ENCODE measurements at places on chromosomes 5 and 9.

DNA sequence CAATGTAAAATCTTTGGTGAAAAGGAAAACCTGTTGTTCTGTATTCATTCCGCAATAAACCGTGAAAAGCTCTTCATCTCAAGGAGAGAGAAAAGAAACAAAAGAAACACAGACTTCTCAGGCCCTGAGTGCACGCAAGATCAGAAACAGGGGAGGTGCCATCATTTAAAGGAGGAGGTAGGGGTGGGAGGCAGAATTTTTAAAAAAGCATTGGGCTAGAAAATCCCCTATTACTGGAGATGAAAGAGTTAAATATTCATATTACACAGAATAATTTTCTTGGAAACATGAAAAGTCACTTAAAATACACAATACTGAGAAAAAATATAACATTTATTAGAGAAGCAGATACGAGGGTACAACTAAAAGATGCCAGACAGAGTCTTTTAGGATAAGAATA is 56.3 kb downstream of the USP20 start:
- DNase-seq, result no peak

DNA sequence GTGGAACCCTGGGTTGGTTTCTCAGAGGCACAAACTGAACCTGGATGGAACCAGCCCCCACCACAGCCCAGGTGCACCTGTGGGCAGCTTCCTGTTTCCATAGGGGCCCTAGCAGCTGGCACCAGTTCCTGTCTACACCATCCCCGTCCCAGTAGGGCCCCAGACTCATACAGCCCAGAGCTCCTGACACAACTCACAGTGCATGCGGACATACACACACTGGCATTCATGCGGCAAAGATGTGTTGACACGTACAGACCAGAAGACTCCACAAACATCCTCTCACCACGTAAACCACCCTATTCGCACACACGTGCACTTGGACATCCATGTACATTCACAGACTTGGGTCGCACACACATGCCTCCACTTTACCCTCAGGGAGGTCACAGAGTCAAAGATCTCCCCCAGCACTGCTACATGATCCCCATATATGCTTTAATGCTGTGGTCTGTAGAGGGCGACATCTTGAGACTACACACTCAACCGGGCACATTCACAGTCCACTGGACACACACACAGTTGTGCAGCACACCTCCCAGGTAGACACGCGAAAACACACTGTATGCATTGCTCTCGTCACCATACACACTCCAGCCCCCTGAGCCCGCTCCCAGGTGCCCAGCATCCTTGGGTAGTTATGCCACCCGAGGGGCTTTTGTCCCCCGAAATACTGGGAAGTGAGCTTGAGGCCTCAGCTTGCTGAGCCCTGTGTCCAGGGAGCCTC is 22.4 kb downstream of the CXXC5 start:
- DNase-seq, result no peak

DNA sequence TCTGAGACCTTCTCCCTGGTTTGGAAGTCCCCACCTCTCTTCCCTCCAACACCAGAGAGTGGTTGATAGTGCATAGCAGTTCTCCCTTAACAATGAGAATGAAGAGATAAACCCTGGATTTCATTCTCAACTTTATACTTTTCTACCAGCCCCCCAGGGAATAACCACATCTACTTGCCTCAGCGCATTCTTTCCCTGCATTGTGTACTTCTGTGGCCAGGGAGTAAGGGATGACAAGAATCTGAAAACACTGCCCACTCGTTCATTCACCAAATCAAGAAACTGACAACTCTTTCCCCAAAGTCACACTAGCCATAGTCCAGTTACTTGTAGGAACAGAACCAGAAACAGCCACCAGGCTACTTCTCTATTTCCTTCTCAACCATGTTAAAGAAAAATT is 46.0 kb upstream of the SPIN1 start:
- DNase-seq, result no peak

- DNase-seq, result no peak
Observed at GRCh38 chr5:103444333-103445038, 118.1 kb downstream of the NUDT12 start.

DNA sequence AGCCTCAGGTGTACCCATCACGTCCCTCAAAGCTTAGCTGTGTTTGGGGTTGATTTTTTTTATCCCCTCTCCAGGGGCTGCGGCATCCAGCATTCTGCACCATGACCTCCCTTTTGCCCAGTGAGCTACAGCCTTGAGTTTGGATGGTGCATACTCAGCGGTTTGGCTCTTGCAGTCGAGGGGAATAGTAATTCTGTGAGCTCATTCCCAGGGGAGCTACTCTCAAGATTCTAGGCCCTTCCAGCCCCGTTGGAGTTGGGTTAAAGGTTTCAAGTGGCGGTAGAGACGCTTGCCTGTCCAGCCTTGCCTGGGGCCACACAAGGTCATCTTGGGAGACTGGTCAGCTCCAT is 102.2 kb upstream of the SPRY4 start:
- no peak for DNase-seq

DNA sequence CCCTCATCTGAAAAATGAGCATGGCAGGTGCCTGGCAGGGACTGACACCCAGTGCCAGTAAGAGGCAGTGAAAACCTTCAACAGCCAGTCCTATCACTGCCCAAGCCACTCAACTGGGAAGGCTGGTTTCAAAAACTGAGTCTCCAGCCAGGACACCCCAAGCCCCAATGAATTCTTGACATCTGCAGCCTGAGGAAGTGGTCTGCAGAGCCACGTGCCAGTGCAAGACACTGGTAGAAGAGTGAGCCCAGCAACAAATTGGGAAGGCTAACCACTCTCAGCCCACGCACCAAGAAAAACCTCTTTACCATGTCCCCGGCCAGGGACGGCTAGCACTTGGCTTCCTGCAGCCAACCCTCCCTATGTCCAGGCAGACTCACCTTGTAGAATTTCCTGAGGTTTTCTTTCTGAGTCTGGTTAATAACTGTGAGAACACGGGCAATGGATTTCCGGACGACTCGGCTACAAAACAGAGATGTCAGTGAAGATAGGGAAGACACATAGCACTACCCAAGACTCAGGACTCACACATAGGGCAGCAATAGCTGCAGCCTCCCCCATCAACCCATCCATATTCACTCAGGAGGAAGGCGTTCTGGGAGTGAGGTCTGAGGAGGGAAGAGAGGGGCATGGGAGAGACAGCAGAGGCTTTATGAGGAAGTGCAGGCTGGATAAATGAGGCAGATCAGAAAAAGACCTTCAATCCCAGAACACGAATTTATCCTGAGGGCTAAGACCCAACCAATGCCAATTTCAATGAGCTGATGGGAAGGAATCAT is 1.8 kb downstream of the RPL35 start:
- DNase-seq, result no peak

DNA sequence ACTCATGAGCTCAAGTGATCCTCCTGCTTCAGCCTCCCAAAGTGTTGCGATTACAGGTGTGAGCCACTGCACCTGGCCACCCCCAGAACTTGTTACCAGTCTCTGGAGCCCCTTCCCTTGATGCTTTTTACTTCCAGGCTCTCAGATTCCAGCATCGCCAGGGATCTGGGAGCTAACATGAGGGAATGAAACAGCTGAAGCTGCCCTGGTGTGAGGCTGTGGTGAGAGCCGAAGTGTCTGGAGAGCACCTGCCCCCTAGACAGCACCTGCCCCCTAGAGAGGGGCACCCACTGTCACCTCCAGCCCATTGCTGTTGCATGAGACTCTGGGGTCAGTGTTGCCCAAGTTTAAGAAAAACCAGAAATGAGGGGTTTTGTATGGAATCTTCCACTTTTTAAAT is 124.3 kb upstream of the SAP30L start:
- no peak for DNase-seq

- DNase-seq, result no peak
Observed at GRCh38 chr5:131156385-131156784, 8.7 kb downstream of the HINT1 start.

- no peak for DNase-seq
Observed at GRCh38 chr5:10229306-10230048, 20.2 kb downstream of the ATPSCKMT start.

DNA sequence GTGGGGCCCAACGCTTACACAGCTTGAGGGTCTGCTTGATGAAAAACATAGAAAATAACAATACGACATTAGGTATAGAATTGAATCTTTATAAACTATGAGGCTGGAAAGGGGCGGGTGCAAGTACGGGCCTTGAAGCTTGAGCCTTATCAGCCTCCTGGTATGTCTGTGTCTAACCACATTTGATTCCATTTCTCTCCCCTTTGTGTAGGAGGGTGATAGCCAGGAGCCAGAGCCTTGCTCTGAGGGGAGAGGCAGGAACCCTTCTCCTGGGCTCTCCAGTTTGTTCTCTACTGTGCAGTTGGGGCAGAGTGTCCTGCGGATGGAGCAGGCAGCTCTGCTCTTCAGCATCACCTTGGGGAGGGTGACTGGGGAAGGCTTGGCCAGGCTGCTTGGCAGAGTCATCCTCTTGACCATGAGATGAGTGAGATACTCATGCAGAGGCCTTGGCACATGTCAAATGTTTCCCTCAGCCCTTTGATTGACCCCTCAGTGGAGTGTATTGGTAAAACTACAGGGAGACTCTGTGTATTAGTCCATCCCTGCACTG is 153.5 kb downstream of the SEMA6A start:
- DNase-seq, result no peak

GRCh38 chr9:125886365-125886764 is 139.2 kb downstream of the PBX3 start:
- DNase-seq, result no peak

DNA sequence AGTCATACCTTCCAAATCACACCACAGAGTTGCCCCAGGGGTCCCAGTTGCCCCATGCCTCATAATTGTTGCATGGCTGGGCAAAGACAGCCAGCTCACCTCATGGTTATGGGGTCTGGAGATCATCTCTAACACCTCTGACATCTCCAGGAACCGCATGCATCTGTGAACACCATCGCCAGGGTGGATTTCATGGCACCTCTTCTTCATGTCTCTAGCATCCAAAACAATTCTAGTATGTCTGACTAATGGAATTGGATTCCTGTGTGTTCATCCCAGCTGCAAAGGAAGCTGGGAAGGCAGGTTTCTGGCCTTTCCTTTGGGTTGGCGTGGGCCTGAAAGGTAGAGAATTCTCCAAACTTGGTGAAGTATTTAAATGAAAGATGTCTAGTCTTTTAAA is 122.3 kb upstream of the ABCA1 start:
- no peak for DNase-seq

All from stimulated activated CD8-positive, alpha-beta memory T cell treated with anti-CD3 and anti-CD28 coated beads, Interleukin-7, amount 100 ng/mL, for 4 hours (primary cell).